ENCODE measurements at places on chromosomes 1 and 21. TPM values are rescaled to one million over a fixed set of nuclear protein-coding genes. Genes with fewer than 3 reads are reported as not detected.

DNA sequence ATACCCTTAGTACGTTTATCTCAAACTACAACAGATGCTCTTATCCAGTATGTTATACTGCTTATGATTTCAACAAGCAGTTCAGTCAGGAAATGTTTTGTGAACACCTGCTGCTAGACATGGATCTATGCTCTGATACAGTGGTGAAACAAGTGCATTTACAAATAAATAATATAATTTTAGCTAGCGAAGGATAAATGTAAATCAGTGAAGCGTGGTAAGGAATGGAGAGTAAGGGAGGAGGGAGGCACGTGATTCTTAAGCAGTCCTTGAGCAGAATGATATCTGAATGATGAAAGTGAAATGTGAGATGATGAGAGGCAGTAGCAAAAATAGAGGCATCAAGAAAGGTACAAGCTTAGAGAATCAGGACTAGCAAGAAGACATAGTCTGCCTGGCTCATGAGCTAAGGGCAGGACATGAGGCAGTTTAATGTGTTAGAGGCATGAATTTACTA lies 6.3 kb downstream of the TSNAX start:
- peaks cover 62% of the 10 kb centered on the region for H3K4me1 ChIP-seq
- no peak overlapping the region for H3K27ac ChIP-seq
- no peaks in the 10 kb centered on the region for H3K27me3 ChIP-seq

FNDC10 gene
- polyA plus RNA-seq: 0.72 TPM

DNA sequence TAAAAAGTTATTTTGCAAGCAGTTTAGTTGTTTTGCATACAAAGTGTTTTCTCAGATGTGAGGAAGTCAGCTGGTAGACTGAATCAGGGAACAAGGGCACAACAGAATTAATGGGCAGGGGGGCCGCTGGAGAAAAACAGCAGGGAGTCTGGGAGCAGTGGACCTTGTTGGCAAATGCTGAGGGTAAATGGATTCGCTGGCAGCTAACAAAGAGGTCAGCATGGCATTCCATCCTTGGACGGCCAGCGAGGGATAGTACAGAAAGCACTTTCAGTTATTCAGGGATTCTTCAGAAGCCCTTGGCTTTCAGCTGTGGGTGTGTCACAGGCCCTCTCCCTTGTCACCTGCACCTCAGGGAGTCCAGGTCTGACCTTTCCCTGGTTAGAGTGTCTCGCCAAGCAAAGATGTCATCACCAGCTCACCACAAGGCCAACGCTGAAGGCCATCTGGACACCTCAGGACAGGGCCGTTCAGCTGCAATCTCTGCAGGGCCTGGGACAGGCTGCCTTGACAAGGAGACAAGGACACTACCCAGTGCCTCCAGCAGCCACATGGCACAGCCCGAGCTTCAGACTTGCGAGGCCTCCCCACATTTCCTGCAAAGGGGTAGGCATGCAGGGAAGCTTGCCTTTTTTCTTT lies 90.4 kb downstream of the KCNN3 start:
- no peaks in the 10 kb centered on the region for H3K27me3 ChIP-seq
- H3K36me3 ChIP-seq: no peaks in the 10 kb centered on the region
- peaks cover 11% of the 10 kb centered on the region for H3K4me1 ChIP-seq
- no peak for DNase-seq

GRCh38 chr1:214683621-214684020 lies 80.6 kb downstream of the CENPF start:
- no peaks in the 10 kb centered on the region for H3K36me3 ChIP-seq
- H3K4me1 ChIP-seq: no peaks in the 10 kb centered on the region
- no peak overlapping the region for H3K4me3 ChIP-seq
- H3K27me3 ChIP-seq: no peaks in the 10 kb centered on the region

SARS1 gene
- 199 TPM for polyA plus RNA-seq

DNA sequence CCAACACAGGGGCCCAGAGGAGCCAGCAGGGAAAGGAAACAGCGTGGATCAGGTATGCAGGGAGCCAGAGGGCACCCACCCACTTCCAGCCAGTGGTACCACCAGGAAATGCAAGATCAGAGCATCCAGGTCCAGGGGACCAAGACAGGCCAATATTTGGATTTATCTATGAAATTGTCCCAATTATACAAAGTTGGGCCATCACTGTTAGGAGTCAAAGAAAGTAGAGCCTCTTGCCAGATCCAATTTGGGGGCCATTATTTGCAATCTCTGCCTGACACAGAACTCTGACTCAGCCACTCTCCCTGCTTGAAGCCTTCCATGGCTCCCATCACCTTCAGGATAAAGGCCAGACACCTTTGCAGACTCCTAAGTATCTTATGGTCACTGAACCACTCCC lies 21.1 kb upstream of the TAS1R2 start:
- no peaks in the 10 kb centered on the region for H3K4me1 ChIP-seq
- DNase-seq: no peak
- no peak overlapping the region for H3K27ac ChIP-seq
- no peaks in the 10 kb centered on the region for H3K36me3 ChIP-seq
- no peaks in the 10 kb centered on the region for H3K27me3 ChIP-seq

PLEKHA6 gene
- polyA plus RNA-seq: not detected

DNA sequence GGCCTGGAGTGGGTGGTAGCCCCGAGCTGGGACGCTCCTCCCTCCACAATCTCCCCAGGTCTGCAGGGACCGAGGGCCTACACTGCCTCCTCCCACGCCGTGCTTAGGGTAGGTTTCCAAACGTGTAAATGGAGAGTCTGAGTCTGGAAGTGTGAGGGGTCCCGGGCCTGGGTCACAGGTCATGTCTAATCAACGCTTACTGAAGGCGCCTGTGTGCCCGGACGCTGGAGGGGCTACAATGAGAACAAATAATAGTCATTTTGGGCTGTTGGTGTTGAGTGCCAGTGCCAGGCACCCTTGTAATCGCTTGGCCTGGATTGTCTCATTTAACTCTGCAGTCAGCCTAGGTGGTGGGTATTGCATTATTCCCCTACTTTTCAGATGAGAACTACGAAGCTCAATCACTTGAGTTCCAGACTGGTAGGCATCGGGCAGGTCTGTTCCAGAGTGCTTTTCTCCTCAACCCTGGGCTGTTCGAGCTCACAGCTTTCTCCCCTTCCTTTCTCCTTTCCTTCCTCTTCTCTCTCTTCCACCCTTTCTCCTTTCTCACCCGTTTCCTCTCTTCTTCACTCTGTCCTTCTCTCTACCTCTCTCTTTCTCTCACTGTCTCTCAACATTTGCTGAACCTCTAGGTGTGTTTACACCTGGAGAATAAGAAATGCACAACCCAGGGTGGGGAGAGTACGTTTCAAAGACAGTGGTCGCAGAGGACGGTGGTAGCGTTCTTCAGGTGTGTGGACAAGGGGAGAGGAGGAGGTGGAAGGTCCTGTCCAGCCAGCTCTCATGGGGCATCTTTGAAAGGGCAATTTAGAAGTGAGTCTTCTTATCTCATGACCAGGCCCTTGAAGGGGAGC lies 883 bp downstream of the SLC66A1 start:
- DNase-seq: no peak
- peaks cover 34% of the 10 kb centered on the region for H3K4me1 ChIP-seq
- peak overlapping the region; percentile 91 for H3K4me3 ChIP-seq
- H3K27ac ChIP-seq: peak overlapping the region; percentile 70
- H3K36me3 ChIP-seq: no peaks in the 10 kb centered on the region

DNA sequence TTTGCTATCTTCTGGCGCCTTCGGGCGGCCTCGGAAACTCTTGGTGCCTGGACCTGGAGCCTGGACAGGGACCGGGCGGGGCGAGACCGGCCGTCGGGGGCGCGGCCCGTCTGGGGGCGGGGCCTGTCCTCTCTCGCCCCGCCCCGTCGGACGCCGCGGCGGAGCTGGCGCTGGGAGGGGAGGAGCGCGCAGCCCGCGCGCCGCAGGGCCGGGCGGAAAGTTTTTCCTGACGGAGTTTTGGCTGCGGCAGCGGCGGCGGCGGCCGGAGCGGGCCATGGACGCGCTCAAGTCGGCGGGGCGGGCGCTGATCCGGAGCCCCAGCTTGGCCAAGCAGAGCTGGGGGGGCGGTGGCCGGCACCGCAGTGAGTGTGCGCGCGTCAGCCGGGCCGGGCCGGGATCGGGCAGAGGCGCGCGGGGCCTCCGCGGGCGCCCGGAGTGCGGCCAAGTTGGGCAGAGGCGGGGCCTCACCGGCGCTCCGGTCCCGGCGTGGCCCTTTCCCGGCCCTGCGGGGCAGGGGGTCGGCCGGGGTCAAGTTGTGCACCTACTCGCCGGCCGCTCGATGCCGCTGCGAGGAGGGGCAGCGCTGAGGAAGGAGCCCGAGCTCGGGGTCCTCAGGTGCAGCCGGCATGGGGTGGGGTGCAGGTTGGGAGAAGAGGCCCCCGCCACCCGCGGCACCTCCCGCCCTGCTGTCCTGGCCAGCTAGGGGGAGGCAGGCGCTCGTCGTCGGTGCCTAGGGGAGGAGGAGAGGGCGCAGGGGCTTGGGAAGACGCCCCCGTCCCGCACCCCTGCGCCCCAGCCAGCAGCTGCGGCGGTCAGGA lies at the start of gene LDLRAP1:
Gene LDLRAP1, plus strand, starts transcription at position 182 of the 818 bp plus-strand sequence. Its CDS starts 93 bp downstream, at position 275.
- no peaks in the 10 kb centered on the region for H3K36me3 ChIP-seq
- peak within 1 kb of the TSS; percentile 58 for H3K4me3 ChIP-seq
- H3K27ac ChIP-seq: peak within 1 kb of the TSS; percentile 68

CRABP2 gene
- polyA plus RNA-seq: not detected

- DNase-seq: peak; percentile 40
- peak overlapping the region; percentile 91 for H3K27ac ChIP-seq
- H3K27me3 ChIP-seq: no peaks in the 10 kb centered on the region
- no peaks in the 10 kb centered on the region for H3K36me3 ChIP-seq
- H3K4me3 ChIP-seq: peak overlapping the region; percentile 39
These were observed 9.5 kb downstream of the SH3BGRL3 start for GRCh38 chr1:26289158-26290059.

DNA sequence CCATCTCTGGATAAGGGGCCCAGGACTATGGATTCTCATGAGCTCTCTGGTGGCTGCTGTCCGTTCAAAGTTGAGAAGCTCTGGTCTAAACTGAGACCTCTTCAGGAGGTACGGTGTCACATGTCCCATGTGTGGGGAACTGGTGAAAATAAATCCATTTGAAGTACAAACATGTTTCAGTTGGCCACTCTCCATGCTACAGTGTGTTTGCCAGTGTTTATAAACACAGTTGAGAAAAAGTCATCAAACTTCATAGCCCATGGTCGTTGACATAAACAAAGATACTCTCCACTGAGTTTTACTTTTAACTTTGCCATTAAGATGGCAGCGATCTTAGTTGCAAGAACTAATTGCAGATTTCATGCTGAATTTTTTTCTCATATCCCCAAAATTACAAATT lies 72.8 kb downstream of the PSMG1 start:
- H3K36me3 ChIP-seq: no peaks in the 10 kb centered on the region
- no peaks in the 10 kb centered on the region for H3K4me1 ChIP-seq
- no peak overlapping the region for H3K4me3 ChIP-seq
- no peaks in the 10 kb centered on the region for H3K27me3 ChIP-seq
- no peak overlapping the region for H3K27ac ChIP-seq

DNA sequence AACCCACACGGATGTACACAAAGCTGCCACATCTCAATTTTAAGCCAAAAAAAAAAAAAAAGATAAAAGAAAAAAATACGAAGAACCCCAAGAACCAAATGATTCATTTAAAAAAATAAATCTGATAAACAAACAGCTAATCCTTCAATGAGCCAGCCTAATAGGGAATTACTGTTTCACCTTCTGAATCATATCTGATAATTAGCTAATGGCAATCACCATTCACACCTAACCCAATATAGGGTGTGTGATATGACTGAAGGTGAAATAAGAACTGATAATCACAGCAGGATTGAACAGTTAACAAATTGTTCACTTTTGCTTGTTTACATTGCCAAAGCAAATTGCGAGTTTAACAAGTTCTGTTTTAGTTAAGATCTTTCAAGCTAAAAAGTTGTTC lies 61.4 kb downstream of the LAMC2 start:
- no peak overlapping the region for H3K4me3 ChIP-seq
- no peak overlapping the region for H3K27ac ChIP-seq
- no peaks in the 10 kb centered on the region for H3K27me3 ChIP-seq
- H3K4me1 ChIP-seq: no peaks in the 10 kb centered on the region
- no peak for DNase-seq

LCE4A gene
- polyA plus RNA-seq: not detected

- H3K4me3 ChIP-seq: no peak overlapping the region
- no peaks in the 10 kb centered on the region for H3K27me3 ChIP-seq
- no peak for DNase-seq
- no peaks in the 10 kb centered on the region for H3K36me3 ChIP-seq
These were observed 147.2 kb upstream of the ETS2 start for GRCh38 chr21:38658511-38658910.

GRCh38 chr1:181028196-181028595 lies 5.5 kb upstream of the STX6 start:
- H3K27me3 ChIP-seq: no peaks in the 10 kb centered on the region
- no peak overlapping the region for H3K4me3 ChIP-seq
- DNase-seq: no peak
- peaks cover 18% of the 10 kb centered on the region for H3K4me1 ChIP-seq

DNA sequence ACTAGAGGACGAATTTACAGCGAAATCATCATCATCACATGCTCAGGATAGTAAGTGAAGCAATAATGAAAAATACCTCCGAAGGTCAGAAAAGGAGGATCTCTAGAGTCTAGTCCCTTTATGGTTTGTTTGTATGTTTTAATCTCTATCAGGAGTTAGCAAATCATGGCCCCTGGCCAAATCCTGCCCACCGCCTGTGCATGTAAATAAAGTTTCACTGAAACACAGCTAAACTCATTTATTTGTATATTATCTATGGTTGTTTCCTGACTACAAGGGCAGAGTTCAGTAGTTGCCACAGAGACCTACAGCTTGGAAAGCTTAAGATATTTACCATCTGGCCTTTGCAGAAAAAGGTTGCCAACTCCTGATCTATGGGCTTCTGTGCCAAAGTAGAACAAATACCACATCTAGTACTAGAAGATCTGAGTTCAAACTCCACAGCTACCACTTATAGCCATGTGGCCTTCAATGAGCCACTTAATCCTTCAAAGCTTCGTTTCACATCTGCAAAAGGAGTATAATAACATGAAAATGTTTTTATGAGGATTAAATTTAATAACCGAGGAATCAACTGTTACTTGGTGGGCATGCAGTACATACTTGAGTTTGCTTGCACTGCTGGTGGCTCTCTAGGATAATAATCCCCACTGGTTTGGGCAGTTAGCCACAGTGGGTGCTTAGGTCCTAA lies 94.0 kb upstream of the KIF26B start:
- no peak overlapping the region for H3K27ac ChIP-seq
- no peaks in the 10 kb centered on the region for H3K36me3 ChIP-seq
- no peaks in the 10 kb centered on the region for H3K4me1 ChIP-seq
- H3K4me3 ChIP-seq: no peak overlapping the region
- no peaks in the 10 kb centered on the region for H3K27me3 ChIP-seq

HLCS gene
- 8.6 TPM for polyA plus RNA-seq

All from CD4-positive, alpha-beta memory T cell (primary cell).